ENCODE measurements at places on chromosomes 3 and 15.

DNA sequence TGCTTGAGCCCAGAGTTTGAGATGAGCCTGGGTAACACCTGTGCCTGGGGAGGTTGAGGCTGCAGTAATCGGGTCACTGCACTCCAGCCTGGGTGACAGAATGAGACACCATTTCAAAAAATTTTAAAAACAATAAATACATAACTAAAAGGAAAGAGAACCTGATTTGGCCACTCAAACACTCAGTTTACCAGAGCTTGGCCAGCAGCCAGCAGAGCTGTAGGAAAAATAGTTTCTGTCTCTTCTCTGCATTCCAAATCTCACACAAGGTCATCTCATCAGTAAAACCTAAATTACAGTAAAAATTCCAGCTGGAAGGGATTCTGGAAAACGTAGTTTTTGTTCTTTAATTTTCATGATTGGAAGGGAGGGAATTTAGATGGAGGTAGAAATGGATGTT, 7.8 kb upstream of the PPM1L start:
- no peak for DNase-seq

DNA sequence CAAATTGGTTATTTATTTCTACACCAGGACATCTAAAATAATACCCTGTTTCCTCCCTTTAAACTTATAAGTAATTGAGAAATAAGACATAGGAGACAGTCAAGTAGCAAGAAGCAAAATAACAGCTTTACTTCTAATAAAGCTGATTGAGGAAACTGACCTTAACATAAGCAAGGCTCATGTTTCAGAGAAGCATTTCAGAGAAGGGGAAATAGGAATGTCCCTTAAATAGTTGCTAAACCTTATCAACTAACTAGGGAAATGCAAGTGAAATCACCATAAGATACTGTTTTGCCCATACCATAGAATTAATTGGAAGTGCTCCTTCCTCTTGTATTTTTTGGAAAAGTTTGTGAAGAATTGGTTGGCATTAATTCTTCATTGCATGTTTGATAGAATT, 84.9 kb downstream of the B3GALNT1 start:
- DNase-seq: no peak

GRCh38 chr3:118504906-118505305, 529.7 kb downstream of the IGSF11 start:
- no peak for DNase-seq

DNA sequence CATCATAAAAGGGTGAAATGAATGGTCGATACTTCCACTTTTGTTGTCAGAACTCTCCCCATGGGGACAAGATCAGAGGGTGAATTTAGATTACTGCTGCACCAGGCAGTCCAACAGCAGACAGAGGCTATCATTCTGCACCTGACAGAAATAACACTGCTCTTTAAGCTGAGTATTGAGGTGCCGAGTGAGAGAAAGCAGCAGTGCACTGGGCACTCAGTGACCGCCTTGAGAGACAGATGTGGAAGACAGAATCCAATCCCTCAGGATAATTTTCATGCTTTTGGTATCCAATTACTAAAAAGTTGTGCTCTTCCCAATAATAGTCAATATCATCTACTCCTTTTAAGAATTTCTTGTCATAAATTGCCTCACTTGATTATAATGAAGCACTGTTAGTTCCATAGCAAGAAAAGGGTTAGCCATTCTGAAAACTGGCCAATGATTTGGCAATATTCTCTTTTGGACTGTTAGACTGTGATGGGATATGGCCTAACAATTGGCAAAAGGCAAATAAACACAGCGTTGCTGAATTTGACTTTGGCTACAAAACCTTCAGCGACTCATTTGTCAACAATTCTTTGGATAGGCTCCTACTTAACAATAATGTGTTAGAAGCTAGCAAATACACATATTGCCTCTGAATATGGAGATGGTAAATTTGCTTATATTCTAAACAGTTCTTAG, 5.5 kb downstream of the FGF7 start:
- no peak for DNase-seq

DNA sequence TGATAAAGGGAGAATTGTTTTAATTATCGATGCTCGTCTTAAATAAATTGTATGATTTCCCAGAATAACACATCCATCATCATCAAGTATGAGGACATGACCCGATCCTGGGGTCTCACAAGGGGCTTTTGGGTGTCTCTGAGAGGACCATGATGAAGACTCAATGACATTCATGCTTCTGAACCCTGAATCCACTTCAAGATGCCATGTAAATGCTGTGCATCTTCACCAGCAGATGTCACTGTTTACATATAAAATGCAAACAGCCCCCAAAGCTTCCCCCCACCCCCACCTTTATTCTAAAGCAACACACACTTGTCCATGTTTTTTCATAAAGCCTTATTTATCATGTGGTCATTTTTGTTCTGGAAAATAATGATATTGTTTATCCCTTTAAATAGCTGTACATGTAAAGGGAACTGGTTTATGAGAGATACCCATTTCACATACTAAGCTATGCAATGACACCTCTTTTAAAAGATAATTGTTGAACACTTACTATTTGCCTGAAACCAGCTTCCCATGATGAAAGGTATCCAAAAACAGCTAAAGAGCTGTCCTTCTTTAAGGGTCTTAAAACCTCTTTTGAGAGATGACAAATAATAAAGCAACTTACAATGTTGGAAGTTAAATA, 69.7 kb upstream of the UBE3A start:
- DNase-seq: peak; percentile 68

GRCh38 chr3:134642445-134643149, 8.2 kb downstream of the KY start:
- DNase-seq: no peak

GRCh38 chr3:12907729-12908128, 66.4 kb upstream of the RPL32 start:
- DNase-seq: peak; percentile 25

GRCh38 chr15:43517354-43518196, at the start of gene MAP1A:
MAP1A (plus strand) TSS chr15:43517608; CDS start chr15:43521474, 3,866 bp downstream.
- peak; percentile 74 for DNase-seq

DNA sequence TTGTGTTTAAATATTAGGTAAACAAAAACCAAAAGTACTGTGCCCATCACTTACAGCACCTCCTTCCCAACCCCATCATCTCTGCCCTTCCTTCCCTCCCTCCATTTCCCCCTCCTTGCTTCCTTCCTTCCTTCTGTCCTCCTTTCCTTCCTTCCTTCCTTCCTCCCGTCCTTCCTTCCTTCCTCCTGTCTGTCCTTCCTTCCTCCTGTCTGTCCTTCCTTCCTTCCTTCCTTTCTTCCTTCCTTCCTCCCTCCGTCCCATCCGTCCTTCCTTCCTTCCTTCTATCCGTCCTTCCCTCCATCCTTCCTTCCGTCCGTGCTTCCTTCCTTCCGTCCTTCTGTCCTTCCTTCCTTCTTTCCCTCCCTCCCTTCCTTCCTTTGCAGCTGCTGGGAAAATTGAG, 67.8 kb upstream of the SIAH2 start:
- DNase-seq: no peak

GRCh38 chr3:123432832-123433523, 15.9 kb downstream of the ADCY5 start:
- DNase-seq: no peak

DNA sequence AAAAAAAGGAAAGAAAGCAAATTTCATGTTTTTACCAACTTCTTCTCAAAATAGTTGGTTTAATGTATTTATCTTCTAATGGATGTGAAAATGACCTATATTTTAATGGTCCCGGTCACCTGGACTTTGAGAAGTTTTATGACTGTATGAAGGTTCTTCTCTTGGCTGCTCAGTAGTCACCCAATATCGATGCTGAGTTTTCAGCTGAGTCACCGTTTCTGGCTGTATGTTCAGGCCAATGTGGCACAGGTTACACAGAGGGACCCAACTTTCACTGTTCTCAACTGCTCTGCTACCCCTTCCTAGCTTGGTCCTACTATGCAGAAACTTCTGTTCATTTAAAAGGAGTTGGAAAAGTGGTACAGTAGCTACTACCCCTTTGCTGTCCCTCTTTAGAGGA, 25.8 kb downstream of the VGLL3 start:
- no peak for DNase-seq

DNA sequence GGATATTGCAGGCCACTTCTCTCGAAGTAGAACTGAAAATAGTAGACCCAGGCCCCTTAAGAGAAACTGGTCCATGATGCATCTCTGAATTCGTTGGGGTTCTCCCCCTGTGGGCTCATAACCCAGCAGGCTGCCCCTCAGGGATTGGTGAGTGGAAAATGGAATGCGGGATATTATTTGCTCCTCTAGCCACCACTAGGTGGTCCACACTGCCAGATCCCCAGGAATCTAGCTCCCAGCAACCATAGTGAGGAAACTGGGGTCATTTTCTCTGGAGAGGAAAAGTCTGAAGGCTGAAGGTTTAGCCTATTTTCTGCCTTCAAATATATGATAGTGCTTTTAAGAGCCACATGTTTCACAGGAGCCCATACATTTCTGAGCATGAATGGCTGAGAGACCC, 6.7 kb downstream of the CX3CR1 start:
- no peak for DNase-seq

DNA sequence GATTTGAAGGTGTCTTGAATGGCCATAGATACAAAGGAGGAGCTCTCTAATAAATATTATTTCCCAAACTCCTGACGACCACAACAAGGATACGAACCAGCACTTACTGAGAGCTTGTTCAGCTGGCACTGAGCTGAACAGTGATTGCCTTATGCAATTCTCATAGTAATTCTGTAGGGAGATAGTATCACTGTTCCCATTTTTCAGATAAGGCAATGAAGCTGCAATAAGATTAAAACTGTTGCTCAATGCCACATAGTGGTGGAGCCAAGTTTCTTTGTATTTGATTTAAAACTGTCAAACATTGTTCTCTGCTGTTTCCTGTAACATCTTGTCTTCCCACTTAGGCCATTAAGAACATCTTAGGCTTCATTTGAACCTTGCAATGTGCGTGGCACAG, 163.9 kb downstream of the RPLP1 start:
- no peak for DNase-seq

DNA sequence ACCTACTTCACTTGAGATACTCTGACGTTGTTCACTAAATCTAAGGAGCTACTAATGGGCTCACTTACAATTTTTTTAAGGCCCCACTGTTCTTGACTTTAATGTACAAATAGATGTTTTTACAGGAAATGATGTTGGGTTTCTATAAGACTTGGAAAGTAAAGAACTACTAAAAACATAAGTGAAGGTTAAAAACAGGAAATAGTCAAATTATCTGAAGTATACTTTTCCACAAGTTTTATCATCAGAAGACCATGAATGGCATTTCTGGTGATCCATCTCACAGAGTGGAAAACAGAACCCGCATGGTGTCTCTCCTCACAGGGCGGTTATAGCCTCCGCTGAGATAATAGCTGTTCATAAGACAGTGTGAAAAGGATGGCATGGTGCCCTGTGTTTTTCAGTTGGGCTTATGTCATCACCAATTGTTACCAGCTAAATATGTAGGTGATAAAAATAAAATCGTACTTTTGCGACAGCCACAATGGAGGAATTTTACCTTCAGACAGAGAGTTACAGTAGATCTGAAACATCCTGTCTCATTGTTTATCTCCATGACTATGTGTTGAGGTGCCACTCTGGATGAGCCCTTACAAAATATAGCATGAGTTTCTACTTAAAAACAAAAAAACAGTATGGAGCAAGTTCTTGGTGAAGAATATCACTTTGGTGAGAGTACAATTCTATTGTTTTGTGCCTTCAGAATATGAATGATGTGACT, 462.4 kb downstream of the RAP2B start:
- DNase-seq: no peak

DNA sequence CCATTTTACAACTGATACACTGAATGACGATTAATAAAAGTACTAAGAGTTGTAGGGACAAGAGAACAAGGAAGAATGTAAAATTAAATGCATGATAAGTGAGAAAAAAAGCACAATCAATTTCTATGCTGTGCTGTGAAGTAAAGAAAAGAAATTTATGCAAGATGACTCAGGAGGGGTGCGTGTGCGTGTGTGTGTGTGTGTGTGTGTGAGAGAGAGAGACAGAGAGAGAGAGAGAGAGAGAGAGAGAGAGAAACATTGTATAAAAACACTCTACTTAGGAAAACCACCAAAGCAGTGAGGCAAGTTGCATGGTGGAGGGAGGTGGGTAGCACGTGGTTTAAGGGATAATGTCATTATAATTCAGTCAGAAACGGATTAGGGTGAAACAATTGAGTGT, 580.8 kb upstream of the ALCAM start:
- DNase-seq: no peak

DNA sequence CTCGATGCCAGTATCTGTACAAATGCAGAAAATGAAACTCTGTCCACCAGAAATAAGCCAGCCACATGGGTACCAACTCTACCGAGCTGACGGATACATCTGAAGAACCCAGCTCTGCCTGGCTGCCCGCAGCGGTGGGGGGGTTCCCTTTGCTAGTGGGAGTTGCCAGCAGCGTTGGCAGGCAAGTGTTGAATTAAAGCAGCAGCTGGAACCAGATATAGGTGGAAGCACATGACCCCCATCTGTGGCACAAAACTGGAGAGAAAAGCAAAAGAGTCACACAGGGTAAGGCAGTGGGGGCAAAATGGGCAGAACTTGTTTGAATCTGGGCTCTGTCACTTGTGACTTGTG, 17.9 kb downstream of the CRYGS start:
- no peak for DNase-seq

GRCh38 chr3:86887876-86888275, 103.1 kb downstream of the VGLL3 start:
- no peak for DNase-seq

GRCh38 chr3:171806200-171807128, 3.8 kb downstream of the PLD1 start:
- DNase-seq: no peak

DNA sequence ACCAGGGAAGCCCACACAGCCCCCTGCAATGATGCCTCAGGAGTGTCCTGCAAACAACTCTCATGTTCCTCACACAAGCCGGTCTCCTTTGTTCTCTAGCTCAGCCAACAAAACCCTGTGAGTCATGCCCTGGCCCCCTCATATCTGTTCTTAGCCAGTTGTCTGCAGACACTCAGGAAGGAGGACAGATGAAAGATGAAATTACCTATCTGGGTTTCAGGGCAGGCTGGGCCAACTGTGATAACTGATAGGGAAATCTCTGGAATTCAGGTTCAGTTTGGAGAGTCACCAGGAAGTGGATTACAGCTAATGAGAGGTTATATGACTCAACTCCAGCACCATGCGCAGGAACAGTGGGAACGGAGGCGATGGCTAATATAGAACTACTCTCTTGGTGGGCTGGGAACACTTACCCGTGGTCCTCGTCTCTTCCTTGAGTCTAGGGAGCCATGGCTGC, 352.0 kb upstream of the ADAMTS9 start:
- no peak for DNase-seq

- no peak for DNase-seq
Observed at GRCh38 chr3:127371846-127372245, 84.0 kb upstream of the PRR20G start.

DNA sequence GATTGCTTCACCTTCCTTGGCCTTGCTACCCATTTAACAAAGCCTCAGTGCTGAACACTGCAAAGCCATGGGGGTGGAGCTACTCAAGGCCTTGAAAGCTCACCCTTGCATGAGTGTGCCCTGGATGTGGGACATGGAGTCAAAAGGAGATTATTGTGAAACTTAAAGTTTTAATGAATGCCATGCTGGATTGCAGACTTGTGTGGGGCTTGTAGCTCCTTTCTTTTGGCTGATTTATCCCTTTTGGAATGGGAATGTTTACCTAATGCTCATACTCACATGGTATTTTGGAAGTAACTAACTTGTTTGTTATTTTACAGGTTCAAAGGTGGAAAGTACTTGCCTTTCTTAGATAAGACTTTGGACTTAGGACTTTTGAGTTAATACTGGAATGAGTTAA, 538.5 kb upstream of the NECTIN3 start:
- DNase-seq: no peak
